AG04450 (cell line): ENCODE measurements at places on chromosomes 16 and 17.

DNA sequence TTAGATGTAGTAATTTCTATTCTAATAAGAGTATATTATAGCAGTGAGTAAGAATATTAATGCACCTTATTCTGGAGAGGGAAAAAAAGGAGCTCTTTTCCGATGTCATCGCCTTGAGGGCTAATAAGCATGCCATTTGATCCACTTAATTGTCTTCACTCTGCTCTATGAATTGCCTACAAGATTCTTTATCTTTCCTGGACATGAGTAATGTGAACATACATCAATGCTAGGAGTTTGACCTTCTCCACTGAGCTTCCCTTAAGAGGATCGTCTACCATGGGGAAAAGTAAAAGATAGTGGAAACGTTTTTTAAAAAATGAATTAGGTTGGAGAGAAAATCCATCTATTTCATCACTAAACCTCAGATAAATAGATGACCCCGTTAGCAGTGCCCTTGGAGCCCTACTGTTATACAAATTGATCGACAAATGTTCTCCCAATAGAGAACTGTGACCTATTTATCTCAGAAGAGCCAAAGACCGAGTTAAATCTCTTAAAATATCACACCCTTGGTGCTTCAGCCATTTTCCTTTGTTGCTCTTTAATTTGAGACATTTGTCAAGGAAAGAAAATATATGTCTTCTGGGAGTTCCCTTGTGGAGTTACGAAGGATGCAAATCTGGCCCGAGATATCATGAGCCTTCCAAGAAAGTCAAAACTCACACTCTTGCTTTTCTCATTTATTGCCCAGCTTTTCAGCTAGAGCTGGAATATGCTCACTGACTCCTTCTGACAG, 898.5 kb downstream of the KCNJ2 start:
- no peak for DNase-seq

DNA sequence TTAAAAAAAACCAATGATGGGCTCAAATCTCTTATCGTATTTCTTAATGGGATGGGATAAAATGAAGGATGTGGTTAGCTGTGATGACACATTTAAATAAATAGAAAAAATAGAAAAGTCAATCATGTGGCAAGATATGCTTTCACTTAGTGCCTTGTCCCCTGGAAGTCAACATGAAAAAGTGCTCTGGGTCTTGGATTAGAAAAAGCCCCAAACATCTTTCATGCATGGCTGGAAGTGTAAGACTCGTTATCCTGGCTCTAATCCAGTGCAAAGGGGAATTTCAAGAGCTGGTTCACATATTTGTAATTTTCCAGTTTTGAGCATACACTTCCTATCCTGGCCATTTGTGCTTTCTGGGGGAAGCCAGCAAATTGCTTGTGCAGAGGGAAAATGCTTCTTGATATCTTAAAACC, 160.9 kb downstream of the MAP2K6 start:
- peak; percentile 48 for DNase-seq

DNA sequence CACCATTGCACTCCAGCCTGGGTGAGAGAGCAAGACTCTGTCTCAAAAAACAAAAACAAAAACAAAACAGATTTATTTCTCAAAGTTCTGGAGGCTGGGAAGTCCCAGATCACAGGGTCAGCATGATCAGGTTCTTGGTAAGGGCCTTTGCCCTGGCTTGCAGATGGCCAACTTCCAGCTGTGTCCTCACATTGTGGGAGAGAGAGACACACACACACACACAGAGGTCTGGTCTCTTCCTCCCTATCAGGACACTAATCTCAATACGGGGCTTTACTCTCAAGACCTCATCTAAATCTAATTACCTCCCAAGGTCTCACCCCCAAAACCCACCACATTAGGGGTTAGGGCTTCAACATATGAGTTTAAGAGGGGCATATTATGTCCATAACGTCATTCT, 26.4 kb upstream of the TAOK1 start:
- no peak for DNase-seq

DNA sequence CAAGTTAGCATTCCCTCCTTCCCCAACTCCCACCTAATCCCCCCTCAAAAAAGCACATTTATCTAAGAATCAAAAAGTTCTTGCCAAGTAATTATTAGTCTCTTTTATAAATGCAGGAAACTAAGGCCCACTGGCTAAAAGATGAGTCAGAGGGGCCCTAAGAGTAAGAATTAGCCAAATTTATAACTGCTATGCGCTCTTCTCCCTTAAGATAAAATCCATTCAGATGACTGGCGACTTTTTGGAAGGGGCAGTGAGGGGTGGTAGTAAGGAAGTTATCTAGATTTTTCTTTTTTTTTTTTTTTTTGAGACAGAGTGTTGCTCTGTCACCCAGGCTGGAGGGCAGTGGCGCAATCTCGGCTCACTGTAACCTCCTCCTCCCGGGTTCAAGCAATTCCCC, 17.1 kb downstream of the ZNF652 start:
- DNase-seq: no peak

DNA sequence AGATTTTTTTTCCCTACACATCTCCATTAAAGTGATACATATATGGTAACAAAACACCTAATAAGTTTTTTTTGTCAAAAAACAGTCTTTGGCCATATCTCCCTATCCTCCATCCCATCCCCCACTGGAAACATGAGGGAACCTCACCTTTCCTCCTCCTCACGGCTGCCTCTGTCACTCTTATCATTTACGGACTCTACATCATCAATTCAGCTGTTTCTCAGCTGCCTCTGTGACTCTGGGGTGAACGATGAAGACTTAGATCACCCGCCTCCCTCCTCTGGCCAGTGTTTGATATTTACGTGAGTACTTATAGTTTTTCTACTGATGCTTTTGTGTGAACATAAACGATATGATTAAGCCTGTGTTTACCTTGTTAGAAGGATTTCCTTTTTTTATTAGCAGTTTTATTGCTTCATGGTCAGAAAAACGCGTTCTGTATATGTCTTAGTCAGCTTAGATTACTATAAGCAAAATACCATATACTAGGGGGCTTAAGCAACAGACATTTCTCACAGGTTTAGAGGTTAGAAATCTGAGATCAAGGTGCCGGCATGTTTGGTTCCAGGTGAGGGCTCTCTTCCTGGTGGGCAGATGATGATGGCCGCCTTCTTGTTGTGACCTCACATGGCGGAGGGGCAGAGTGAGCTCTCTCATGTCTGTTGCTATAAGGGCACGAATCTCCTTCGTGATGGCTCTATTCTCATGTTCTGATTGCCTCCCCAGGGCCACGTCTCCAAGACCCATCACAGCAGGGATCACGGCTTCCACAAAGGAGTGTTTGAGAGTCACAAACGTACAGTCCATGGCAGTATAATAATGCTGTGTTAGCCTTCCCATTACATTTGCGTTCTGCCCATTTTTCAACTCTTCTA, 32.1 kb downstream of the DNAH17 start:
- no peak for DNase-seq

- no peak for DNase-seq
These were observed 76.2 kb downstream of the RAB11FIP4 start for GRCh38 chr17:31467502-31468256.

DNA sequence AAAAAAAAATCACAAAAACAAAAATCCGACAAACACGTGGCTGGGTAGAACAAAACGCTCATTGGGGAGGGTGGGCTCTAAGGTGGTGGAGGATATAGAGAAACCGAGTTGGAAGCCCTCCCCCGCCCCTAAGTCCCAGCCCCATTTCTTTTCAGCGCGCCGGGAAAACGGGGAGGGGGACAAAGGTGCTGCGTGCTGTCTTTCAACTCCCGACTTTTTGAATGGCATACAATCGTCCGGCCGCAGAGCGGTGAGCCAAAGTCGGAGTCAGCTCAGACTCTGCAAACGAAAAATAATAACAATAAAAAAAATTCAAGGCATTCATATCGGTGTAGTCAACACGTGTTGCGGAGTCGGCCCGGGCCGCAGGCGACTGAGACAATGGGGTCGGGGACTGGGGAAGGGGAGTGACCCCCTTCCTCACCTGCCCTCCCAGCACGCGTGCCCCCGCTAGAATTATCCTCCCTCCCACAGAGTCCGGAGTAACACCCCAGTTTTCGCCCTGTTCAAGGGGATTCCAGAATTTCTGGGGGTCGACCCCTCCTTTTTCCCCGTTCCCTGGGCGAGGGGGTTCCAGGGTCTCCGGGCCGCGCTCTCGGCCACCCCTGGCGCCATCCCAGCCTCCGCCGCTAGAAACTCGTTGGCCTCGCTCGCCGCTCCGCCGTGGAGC, 1.7 kb upstream of the IGF2BP1 start:
- DNase-seq: no peak

DNA sequence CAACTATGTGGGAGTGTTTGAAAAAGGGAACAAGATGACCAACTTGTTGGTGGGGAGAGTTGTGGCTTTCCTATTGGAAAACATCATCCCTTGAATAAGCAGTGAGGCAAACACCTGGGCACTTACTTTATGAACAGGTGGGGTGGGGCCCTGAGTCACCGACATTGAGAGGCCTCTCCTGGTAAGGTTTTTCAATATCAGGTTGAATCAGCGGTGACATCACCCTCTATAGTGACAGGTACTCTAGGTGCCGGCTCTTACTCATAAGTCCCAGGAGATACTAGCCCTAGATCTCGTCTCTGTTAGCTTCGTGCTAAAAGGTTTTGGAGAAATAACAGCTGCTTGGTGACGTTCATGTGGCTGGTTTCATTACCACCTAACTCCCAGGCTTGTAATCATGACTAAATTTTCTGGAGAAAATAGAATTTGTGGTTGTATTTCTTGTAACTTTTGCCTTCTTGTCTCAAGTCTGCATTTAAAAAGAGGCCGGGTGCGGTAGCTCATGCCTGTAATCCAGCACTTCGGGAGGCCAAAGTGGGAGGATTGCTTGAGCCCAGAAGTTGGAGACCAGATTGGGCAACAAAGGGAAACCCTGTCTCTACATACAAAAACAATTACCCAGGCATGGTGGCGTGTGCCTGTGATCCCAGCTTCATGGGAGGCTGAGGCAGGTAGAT, 19.3 kb downstream of the CDH1 start:
- no peak for DNase-seq

- DNase-seq: no peak
These were observed 67.8 kb downstream of the GOSR1 start for GRCh38 chr17:30545024-30545423.

- no peak for DNase-seq
These were observed 193.7 kb upstream of the CHMP6 start for GRCh38 chr17:80797741-80798594.

DNA sequence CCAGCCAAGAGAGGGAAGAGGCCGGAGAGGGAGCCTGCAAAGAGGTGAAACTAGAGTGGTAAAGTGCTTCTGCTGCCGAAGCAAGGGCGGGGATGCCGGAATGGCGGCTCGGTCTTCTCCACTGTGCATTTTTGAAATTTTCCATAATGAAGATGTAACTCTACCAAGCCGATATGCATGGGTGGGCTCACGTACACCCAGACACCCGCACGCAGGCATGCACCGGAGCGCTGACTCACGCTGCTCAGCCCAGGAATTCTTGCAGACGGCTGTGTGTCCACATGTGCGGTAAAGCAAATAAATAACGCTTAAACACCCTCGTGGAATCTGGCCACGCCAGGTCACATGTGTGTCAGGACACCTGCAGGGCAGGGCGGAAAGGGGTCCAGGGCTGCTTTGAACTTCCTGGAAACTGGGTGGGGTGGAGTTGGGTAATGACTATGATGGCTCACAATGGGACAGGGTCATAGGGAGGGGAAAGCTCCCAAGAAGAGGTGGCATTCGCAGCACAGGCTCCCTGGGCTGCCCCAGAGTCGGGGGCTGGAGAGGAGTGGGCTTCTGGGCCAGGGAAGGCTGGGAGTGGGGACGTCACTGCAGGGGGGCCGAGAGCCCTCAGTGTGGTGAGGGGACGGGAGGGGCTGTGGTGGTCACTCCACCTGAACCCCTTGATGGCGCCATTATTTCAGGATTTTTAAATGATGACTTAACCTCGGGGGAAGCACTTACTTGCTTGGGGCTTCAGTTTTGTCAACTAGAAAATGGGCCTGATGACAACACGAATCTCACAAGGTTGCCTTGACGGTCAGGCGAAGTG, 265.5 kb downstream of the PARN start:
- DNase-seq: peak; percentile 36

- DNase-seq: no peak
These were observed 14.9 kb upstream of the DDX19A start for GRCh38 chr16:70331588-70332358.

DNA sequence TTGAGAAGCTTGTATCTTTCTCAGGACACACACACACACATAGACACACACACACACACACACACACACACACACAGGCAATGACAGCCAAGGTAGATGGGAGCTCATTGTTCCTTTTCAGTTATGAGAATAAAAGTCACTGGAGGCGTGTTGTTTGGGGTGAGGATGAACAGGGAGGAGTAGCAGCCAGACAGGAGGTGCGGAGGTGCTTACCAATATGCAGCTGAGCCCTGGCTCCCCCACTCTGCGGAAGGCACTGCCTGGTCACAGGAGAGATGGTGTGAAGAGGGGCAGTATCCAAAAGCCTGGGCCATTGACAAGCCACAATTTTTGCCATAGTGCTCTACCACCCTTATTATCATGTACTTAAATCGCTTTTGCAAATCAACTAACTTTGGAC, 77.4 kb downstream of the CBLN1 start:
- DNase-seq: no peak

GRCh38 chr16:81997738-81998137, 13.5 kb downstream of the SDR42E1 start:
- DNase-seq: peak; percentile 11

DNA sequence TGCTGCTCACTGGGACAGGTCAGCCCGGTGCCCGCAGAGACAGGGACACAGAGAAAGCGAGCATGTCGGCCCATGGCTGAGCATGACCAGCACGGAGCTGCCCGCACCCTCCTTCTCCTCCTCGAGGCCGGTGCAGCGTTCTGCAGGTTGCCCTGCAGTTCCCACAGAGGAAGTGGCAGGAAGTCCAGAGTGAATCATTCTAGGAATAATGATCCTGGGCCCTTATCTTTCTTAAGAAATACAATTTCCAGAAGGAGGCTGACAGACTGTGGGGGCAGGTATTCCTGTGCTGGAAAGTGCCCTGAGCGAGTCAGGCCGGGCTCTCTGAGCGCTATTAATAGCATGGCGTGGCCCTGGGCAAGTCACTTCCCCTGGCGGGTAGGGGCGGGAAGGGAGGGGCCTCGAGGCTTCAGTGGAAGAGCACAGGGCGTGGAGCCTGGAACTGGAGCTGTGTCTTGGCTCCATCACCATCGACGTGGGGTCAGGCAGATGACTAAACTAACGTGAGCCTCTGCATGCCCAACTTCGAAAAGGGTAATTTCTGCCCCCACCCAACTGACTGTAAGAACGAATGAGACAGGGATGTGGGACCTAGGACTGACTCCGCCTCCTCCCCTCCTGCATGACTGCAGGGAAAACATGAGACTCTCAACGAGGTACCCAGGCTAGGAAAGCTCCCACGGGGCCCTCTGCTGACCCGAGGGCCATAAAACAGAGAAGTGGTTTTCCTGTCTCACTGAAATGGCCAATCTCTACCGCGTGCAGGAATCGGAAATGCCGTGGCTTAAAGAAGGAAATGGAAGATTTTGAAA, 9.8 kb downstream of the TMEM204 start:
- DNase-seq: no peak

DNA sequence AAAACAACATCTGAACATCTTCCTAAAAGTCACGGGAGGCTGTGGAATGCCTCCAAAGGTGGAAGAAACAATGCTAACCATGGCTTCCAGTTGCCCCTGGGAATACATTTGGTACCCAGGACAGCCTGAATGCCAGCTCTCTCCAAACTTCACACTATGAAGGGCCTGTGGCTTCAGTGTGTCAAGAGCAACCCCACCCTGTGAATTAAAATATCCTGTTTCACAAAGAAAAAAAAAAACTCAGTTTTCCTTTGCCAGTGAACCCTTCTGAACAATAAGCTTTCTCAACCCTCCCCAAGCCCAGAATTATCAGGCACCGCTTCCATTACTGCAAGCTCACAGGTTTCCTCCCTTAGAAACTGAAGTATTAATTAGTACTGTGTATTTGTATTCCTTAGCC, 69.8 kb downstream of the SLC39A11 start:
- DNase-seq: no peak
